AG08396 (cell line): ENCODE measurements at places on chromosomes 5 and 9.

GRCh38 chr9:132016456-132016855 lies 63.2 kb downstream of the MED27 start:
- no peak for DNase-seq

GRCh38 chr5:37665272-37665671 lies 174.6 kb downstream of the GDNF start:
- peak; percentile 10 for DNase-seq

DNA sequence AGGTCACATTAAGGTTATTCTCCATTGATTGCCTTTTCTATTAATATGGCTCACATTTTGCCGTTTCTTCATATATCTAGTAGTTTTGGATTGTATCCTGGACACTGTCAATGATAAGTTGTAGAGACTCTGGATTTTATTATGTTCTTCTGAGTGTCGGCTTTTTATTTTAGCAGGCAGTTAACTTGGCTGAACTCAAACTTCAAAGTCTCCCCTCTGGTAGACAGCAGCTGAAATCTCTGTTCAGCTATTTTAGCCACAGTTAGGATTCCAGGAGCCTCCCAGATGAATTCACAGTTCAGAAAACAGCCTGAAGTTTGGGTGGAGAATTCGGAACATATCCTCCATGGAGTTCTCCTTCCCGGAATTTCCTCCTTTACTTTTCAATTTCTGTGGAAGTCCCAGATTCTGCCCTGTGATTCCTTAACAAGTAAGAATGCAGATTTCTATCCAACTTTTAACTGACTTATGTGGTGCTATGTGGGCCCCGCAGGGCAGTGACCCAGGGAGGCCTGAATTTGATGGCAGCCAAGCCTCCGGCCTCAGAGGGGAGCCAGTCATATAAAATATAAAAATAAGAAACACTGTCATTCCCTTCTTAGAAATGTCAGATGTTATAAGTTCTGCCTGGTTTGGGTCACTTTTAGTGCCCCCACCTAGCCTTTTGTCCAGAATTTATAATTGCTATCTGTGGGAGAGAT lies 39.3 kb upstream of the MVB12B start:
- no peak for DNase-seq

- no peak for DNase-seq
Measured at GRCh38 chr5:111960476-111961215, 203.7 kb upstream of the NREP start.

- no peak for DNase-seq
Measured at GRCh38 chr9:126329476-126330275, 3.0 kb downstream of the MVB12B start.

DNA sequence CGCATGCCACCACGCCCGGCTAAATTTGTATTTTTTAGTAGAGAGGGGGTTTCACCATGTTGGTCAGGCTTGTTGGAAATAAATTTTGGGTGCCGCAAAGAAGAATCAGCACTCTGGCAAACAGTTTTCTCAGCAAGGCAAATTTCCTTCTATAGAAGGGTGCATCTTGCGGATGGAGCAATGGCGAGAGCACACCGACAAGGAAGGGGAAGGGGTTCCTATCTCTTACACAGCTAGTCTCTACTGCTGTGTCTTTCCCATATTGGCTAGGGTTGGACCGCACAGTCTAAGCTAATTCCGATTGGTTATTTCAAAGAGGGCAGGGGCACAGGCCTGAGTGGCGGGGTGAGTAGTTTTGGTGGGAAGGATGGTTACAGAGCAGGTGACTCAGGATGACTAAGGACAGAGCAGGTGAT lies 707 bp downstream of the GTF3C5 start:
- no peak for DNase-seq

DNA sequence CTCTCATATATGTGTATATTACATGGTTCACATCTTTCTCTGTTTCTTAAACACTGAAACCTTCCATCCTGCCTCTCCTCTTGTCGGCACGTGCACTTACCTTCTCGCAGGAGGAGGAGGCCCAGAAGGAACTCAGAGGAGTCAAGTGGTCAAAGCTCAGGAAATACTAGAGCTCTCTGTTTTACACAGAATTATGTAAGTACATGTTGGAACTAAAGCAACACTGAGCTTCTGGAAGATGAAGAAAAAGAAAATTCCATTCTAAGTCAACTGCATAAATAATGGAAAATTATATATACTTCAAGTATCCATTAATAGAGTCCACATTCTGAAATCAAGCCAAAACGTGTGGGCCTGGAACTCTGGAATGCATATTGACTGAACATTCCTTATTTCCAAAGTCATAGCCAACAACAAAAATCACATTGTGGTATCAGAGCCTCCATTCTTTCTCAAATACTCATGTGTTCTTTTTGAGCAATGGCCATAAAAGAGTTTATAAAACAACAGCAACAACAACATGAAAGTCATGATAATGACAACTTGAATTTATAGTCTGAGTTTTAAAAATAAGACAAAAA lies 121.5 kb upstream of the RAI14 start:
- peak; percentile 55 for DNase-seq

DNA sequence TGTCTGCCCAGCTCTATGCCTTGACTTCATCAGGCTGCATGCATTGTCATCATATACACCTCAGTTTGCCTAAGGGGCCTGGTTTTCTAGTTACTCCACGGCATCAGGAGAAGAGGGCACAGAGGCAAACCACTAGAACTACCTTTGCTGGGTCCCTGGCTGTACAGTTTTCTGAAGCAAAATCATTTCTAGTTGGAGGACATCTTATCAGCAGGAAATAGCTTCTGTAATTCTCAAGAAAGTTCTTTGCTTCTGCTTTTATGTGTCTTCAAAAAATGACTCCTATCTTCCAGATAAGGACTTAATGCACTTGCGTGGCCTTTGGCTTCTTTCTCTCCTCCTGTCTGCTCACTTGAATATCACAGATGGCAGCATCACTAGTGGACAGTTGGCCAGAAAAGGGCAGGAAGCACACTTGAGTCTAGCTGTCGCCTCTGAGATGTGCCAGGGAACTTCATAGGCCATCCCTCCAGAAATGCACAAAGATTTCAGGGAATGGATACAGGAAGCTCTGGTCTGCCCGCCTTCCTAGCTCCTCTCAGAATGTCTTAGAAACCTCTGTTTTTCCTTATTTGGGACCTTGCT lies 22.4 kb upstream of the LTC4S start:
- DNase-seq, result no peak

DNA sequence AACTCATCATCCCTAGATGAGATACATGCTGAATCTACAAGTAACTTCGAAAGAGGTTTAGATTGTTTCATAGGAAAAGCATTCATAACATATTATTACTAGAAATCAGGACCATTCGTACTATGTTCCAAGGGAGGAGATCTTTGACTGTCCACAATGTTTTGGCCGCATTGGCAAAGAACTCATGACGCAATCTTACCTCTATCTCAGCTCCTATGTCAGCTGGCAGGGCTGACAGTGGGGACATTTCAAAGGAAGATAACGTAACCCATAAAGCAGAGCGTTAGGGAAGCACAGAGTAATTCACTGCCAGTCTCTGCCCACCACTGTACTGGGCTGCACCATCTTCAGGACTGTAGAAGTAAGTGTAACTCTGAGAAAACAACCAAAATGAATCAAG lies 69.7 kb downstream of the EFNA5 start:
- no peak for DNase-seq

DNA sequence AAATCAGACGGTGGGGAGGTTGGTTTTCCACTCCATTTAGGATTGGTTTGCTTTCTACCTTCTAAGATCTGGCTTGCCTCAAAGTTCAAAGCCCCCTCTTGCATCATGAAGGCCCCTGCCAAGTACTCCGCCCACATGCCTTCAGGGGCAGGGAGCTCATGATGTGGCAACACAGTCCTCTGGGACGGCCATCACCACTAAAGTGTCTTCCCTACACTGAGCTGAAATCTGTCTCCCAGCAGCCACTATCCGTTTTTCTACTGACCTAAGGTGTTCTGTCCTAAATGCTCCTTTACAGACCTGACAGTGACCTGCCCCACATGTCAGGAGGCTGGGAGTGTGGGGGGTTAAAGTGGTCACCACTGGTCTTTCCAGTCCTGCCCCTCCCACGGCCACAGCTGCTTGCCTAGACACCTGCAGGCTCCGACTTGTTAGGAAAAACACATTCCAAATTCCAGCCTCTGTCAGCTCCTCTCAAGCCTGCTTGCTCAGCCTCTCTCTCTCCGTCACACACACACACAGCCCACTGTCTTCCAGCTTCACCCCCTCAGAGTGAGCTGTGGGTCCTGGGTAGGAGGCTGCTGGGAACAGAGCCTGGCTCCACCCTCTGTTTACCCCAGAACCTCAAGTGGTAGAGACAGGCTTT lies 44.9 kb downstream of the SHB start:
- peak; percentile 54 for DNase-seq

- no peak for DNase-seq
Measured at GRCh38 chr5:168110870-168111832, 180.3 kb upstream of the WWC1 start.

DNA sequence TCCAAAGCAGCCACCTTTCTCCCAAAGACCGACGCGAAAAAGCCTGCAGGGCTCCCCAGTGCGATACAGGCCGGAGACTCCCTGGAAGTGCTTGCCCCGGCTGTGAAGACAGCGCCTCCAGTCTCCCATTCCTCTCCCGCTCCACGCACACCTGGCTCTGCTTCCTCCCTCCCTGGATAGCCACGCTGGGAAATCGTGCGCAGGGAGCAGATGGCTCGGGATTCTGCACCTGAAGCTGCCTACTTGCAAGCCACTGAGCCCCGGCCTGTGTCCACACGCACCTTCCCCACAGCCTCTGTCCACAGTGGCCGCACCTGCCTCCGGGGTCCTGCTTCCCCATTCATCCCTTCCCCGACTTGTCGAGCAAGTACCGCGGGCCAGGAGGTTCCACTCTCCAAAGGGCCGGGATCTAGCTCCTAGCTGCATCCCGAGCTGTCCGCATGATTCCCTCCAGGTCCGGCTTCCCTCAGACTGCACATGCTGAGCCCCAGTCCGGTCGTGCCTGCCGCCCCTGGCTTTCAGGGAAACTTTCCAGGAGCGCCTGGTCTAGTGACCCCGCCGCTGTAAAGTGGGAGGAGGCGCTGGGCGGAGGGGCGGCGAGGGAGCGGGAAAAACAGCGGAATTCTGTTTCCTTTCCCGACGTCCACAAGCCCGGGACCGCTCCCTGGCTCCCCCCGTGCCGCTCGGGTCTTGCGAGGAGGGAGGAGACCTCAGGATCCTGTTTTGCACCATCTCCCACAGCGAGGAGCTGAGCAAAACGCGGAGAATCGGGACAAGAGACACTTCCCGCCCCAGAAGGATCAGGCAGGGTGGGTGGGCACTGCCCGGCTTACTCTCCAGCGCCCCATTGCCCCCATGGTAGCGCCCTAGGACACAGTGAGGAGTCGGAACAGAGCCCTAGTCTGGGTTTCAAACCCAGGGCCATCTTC lies 2.0 kb downstream of the SEMA6A start:
- DNase-seq, result peak; percentile 9

- DNase-seq, result peak; percentile 62
Measured at GRCh38 chr9:94812343-94812742, 85.8 kb downstream of the AOPEP start.
